ENCODE measurements at places on chromosomes 13 and 19.

DNA sequence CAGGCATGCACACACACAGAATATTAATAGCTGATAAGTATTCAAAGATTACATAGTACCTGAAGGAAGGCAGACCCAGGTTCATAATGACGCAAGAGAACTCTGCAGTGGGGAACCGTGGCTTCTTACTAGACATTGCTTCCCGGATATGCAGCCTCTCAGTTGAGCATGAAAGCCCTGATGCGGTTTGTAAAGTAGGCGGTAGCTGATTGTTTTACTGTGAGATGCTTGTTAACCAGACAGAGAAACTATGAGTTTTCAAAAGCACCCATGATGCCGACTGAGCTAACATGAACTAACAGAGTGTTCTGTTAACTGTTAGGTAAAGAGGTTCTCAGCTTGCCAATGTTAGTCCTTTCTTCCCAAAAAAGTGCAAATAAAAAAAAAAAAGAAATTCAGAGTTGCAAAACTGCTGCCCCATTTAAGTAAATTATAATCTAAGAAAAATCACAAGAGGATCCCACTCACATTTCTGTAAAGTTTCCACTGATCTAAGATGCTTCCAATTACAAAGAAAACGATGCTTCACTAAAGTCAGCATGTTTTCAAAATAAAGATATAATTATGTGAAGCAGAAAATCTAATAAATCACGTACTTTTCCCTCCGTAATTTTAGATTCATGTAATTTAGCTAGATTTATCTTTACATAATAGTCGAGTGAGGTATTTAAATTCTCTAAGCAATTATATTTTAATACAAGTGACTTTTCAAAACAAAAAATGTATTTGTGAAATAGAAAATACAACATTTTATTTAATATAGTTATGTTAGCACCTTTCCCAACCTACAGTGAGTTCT is 2.2 kb downstream of the FLT1 start:
- peak; percentile 32 for DNase-seq

- no peak for DNase-seq
These were observed 27.5 kb downstream of the ZNF266 start for GRCh38 chr19:9407827-9408226.

DNA sequence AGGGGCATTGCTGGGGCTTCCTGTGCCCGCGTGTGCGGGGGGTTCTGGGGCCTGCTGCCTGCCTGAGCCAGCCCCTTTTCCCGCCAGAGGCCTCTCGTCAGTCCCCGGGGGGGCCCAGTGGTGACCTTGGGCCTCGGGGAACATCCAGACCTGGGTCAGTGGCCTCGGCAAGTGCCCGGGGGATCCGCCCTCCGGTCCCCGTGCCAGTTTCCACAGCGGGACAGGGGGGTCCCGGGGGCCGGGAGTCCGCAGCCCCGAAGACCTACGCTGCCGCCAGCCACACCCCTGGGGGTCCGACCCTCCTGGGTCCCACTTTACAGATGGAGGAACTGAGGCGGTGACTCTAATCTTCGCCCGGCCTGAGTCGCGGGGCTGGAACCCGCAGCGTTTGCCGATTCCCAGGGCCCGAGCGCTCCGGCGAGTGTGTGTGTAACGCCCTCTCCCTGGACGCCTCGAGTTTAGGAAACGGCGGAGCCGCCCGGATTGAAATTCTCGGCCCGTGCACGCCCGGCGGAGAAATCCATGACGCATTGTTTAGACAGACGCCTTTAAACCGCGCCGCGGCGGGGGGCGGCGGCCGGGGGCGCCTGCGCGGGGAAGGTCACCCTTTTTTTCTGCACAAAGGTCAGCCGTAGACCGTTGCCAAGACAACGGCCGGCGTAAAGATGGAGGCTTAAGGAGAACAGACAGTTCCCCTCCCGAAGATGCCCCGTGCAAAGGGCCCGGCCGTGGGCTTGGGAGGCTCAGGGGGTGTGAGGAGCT is 39.3 kb downstream of the EFNA2 start:
- DNase-seq: peak; percentile 18

GRCh38 chr19:16111909-16112752 is 442 bp downstream of the RAB8A start:
- no peak for DNase-seq

GRCh38 chr13:30872685-30873461 is 33.2 kb upstream of the MEDAG start:
- DNase-seq: no peak

DNA sequence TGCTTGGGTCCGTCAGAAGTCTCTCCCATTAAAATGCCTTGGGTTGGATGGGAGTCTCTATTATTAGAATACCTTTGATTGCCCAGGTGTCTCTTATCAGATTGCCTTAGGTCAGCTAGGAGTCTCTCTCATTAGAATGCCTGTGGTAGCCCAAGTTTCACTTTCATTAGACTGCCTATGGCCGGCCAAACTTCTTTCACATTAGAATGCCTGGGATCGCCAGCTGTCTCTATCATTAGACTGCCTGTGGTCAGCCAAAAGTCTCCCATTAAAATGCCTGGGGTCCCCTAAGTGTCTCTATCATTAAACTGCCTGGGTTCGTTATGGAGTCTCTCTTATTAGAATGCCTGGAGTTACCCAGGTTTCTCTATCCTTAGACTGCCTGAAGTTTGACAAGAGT is 1476.7 kb downstream of the UQCRFS1 start:
- no peak for DNase-seq

DNA sequence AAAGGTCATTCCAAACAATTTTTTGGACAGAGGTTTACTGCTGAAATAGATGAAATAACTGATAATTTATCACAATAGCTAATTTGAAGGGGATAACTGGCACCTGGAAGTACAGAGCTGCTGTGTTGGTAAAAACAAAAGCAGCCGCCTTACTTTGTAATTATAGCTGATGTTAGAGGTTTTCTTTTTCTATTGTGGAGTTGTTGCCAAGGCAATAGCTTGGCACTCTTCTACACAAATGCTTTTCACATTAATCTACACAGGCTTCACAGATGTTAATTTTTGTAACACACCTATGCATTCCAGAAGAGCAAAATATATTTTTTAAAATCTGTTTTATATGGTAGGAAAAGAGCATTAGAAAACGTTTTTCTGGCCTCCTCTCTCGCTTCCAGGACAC is 56.9 kb downstream of the LACC1 start:
- DNase-seq: no peak

DNA sequence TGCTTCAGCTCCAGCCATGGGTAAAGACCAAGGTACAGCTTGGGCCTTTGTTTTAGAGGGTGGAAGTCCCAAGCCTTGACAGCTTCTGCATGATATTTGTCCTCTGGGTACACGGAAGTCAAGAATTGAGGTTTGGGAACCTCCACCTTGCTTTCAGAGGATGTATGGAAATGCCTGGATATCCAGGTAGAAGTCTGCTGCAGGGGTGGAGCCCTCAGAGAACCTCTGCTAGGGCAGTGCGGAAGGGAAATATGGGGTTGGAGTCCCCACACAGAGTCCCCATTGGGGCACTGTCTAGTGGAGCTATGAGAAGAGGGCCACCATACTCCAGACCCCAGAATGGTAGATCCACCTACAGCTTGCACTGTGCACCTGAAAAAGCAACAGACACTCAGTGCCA is 23.0 kb upstream of the MYO16 start:
- DNase-seq: no peak

GRCh38 chr13:77002590-77003190 is 10.8 kb downstream of the CLN5 start:
- no peak for DNase-seq

DNA sequence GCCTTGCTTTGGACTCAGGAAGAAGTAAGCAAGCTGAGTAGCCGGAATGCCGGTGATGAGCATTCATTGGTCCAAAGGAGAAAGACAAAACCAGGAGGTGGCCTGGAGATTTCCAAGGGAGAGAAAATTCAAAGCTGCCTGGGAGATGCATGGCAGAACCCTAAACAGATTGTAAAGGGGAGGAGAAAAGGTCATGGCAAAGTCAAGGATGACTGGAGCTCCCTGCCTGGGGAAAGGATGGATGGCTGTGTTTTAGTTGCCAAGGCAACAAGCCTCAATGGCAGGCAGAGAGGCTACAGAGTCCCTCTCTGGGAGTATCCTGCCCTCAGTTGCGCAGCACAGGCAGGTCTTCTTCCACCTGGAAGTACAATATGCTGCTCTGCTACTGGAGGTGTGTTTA is 134.0 kb downstream of the ENOX1 start:
- DNase-seq: no peak

GRCh38 chr13:46536341-46536740 is 16.6 kb upstream of the LRCH1 start:
- no peak for DNase-seq

DNA sequence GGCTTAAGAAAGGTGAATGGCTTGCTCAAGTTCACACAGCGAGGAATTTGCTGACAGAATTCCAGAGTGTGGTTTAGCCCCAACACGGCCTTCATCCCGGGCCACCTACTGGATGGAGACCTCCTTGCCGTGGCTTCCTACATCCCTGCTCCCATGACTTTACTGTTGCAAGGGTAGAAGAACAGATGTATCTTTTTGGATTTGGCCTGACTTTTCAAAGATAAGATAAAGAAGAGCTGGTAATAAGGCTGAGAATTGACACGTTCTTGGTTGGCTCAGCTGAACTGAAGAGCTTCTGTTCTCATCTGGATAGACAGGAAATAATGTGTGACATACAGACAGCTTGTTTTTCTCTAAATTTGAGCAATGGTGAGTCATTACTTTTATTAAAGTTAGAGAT is 113.1 kb downstream of the KLF5 start:
- DNase-seq: no peak

Data from stimulated activated CD4-positive, alpha-beta T cell treated with anti-CD3 and anti-CD28 coated beads, Interleukin-1b, Interleukin-23, amount 100 ng/mL, for 4 hours (primary cell).